ENCODE measurements at places on chromosomes 1 and 21.

DNA sequence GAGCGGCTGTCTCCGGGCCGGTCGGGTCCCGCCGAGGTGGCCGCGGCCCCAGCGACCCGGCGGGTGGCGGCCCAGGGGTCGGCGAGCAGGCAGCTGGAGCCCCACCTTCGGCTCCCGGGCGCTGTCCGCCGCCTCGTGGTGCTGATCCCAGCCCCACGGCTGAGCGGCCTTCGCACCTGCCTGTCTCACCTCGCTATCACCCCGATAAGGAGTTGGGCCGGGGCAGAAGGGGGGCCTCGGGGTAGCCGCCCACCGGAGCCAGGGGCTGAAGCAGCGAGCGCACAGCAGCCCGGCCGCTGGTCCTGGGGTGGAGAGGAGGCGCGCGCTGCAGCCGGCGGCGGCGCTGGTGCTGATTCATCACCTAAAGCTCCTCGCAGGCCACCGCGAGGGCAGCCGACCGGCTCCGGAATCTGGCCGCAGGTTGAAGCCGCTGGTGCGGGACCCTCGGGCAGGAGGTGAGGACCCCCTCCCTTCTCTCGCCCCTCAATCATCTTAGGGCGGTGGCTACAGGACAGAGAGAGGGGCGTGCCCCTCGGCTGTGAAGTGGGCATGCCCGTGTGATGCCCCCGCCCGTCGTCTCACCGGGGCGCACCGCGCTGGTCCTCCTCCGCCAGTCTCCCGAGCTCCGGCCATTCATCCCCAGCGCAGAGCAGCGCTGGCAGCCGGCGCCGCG, 575 bp downstream of the TRIM67 start:
- DNase-seq = no peak

- DNase-seq = no peak
Observed at GRCh38 chr21:17422931-17423330, 89.9 kb upstream of the CXADR start.

DNA sequence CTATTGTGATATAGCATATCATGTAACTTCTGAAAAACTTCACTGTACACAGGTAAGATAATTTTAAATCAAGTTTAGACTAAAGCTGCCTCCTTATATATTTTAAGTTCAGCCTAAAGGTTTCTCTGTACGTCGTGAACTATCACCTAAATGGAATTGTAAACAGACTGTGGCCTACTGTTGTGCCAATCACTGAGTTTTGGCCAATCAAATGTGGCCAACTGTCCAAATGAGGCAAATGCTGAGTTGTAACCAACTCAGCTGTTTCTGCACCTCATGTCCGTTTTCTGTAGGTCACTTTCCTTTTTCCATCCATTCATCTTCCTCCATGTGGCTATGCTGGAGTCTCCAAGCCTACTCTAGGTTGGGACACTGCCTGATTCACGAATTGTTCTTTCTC, 63.7 kb upstream of the ST6GALNAC3 start:
- DNase-seq = no peak

GRCh38 chr1:119866451-119866850, 29.9 kb downstream of the ADAM30 start:
- no peak for DNase-seq

DNA sequence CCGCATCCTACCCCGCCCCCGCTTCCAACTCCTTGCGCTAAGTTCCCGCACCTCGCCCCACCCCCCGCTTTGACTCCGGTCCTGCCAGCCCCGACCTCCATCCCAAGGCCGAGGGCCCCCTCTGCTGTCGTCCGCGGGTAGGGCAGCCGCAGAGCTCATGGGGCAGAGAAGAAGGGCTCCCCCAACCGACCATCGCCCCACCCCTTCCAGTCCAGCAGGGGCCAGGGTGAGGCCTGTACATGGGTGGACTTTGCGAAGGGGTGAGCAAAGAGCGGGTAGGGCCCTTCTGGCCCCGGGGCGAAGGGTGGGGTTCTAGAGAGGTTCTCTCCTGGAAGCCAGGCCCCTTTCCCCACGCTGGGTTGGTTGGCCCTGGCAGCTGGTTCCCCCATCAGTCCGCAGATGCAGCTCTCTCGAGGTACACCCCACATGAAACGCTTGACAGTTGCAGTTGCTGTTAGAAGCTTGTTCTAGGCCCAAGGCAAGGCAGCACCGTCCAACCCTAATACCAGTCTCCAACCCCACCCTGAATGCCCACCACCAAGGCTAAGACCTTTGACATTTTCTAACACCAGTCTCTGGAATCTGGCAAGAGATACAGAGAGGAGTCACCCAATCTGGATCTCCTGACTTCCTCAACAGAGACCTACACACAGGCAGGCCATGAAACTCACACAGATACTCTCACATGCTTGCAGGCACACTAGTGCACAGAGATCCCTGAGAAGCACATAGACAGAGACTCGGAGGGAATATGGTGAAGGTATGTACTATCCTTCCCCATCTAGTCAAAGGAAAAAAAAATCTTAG, 25.3 kb upstream of the ADGRB2 start:
- DNase-seq = peak; percentile 90

GRCh38 chr1:211531194-211532087, 39.5 kb upstream of the RD3 start:
- DNase-seq = no peak

DNA sequence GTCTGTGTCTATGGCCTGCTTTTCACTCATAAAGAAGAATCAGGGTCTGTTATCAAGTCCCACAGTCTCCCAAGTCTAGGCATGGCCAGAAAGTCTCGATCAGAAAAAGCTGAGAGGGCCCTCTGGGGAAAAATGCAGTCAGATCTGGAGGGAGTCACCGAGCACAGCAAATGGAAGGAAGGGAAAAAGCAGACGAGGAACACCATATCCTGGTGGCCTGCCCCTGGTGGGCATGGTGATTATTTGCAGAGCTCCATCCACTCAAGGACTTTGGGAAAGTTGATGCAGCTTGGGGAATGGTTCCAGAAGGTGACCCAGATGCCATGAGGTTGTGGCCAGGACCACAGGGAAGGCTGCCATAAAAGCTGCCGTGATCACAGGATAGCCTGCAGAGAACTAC, 189.1 kb downstream of the CLIC6 start:
- no peak for DNase-seq
